ENCODE measurements at places on chromosomes 6 and 20.

- DNase-seq, result no peak
Observed at GRCh38 chr6:129163551-129163950, 280.6 kb downstream of the LAMA2 start.

DNA sequence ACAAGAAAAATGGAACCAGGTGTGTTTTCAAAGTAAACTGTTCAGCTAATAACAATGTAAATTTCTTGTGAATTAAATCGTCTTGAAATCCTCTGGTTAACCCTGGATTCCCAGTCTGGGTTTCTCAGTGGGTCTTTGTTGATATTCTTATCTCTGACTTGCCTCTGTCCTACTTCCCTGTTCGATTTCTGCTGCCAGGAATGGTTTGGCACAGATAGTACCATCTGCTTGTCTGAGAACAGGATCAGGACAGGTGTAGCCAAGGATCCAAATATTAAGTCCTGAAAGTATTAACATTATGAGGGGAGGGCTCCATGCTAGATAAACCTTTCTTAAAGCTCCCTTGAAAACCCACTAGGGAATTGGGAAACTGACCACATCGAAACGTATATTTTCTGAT, 30.1 kb downstream of the ARFGEF2 start:
- DNase-seq, result no peak

GRCh38 chr6:161918628-161919205, 644.9 kb upstream of the AGPAT4 start:
- no peak for DNase-seq

- DNase-seq, result no peak
Observed at GRCh38 chr20:50504231-50504823, 5.9 kb upstream of the PTPN1 start.

DNA sequence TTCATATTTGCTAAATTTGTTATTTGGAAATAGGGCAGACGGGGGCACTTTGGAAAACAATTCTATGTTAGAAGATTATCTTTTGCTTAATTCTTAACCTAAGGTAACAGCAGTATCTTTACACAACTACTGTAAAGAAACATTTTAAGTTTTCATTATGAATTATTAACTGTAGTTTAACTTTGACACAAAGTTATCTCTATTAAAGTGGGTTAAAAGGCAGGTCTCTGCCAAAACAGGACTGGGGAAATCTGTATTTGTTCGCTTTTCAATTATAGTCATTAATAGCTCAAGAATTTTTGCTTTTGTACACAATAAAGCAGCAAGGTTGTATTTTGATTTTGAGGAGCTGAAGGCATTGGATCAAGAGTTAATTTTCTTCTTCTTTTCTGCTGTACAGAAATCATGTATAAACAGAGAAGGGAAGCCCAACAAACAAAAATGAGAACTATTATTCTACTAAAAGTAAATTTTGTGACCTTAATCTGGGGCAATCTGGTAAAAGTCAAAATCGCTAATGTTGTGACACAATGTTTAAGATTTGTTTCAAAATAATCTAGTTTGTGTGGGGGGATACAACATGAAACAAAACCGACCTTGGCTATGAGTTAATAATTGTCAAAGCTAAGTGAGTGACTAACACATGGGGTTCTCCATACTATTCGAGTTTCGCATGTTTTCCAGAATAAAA, 2.9 kb downstream of the STAU1 start:
- DNase-seq, result no peak

GRCh38 chr6:30168741-30169140, 5.4 kb downstream of the TRIM15 start:
- DNase-seq, result no peak

Data from H9 (cell line).